ENCODE measurements at places on chromosomes 4 and X.

GRCh38 chr4:174708381-174708780, 120.7 kb downstream of the GLRA3 start:
- no peak for DNase-seq

DNA sequence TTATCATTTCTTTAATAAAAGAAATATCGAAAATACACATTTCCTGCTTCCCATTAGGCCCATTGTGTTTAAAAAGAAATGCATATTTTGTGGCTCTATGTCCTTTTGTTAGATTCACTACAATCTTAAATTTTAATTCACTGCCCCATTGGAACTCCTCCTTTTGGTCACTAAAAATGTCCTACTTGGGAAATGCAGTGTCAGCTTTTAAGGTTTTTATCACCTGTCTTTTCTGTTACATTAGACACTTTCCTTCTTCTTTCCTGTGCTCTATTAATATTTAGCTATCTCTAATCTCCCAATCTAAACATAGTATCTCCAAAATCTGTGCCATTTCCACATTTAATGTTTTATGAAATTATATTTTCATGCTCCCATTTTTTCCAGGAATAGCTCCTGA, 164.9 kb upstream of the SPOCK3 start:
- no peak for DNase-seq

DNA sequence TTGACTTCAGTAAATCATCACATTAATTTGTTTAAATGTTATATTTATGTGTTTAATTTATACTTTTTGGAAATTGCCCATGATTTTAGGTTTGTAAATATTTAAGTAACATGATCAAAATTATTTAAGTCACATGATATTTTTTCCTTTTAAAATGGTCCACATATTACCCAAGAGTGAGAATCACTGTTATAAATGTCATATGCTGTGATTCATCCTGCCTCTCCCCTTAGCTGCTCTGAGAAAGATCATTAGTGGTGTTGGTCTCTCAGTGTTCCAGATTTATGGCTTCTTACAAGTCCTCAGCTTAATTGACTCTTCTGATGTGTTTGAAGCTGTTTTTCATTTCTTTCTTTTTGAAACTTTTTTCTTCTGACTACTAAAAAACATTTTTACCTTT, 70.1 kb downstream of the SPANXN4 start:
- DNase-seq: no peak

DNA sequence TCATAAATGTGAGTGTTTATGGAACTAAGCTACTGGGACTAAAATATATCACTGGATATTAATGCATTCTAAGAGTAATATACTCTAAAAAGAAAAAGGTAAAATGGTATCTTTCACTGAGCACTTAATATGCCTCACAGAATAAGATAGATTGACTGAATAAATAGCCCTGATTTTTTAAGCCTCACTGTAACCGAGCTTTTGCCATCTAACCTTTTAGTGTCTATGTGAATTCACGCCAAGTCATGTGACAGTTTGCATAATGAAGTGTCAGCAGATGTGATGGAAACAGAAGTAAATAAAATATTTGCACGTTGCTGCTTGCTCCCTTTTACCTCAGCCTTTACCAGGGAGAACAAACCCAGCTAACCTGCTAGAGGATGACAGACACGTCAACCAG, 119.7 kb upstream of the NWD2 start:
- DNase-seq: no peak

GRCh38 chrX:64176876-64177275, 28.6 kb downstream of the AMER1 start:
- DNase-seq: no peak

- DNase-seq: no peak
Measured at GRCh38 chr4:14069886-14070285, 442.4 kb upstream of the BOD1L1 start.

DNA sequence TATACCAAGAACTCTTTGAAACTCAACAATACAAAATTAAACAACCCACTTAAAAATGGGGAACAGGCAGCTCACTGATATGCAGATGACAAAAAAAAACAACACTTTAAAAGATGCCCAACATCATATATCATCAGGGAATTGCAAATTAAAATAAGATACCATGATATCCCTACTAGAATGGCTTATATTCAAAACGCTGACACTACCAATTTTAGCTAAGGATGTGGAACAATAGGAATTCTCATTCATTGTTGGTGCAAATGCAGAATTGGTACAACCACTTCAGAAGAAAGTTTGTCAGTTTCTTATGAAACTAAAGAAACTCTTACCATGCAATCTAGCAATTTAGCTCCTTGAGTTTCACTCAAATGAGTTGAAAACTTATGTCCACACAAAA, 259.0 kb upstream of the HS3ST1 start:
- no peak for DNase-seq

- DNase-seq: no peak
Measured at GRCh38 chr4:153438916-153439756, 27.0 kb upstream of the TMEM131L start.

- no peak for DNase-seq
Measured at GRCh38 chr4:56768316-56768715, 53.2 kb downstream of the SPINK2 start.

DNA sequence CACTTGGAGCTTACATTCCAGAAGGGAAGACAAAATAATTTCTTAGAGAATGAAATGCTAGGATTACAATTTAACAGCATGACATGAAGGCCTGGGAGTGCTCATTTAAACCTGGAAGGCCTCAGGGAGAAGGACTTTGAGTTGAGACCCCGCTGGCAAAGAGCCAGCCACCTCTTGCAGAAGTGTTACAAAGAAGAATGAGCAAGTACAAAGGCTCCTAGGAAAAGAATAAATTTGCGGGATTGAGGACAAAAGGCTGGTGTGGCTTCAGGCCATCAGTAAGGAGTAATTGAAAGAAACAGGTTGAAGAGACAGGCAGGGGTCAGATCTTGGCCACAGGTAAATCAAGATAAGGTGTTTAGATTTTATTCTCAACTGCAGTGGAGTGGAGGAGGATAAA, 3.1 kb upstream of the ELOVL6 start:
- no peak for DNase-seq

GRCh38 chrX:97401154-97401553, 517.4 kb downstream of the RPA4 start:
- no peak for DNase-seq

DNA sequence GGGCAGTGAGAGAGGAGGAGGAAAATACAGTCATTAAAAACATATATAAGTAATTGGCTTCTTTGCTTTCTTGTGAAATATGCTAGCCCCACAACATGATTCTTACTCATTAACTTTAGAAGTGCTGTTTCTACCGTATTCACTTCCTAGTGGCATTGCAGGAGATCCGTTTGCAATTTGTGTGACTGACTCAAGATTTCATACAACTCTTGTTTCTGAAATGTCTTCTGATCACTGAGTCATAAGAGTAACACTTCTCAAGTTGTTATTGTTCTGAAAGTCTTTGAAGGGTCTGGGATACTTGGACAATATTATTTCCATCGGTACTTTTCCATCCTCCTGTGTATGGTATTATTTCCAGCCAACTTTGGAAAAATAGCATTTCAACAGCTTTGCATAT, 310.8 kb downstream of the PACRGL start:
- DNase-seq: no peak

DNA sequence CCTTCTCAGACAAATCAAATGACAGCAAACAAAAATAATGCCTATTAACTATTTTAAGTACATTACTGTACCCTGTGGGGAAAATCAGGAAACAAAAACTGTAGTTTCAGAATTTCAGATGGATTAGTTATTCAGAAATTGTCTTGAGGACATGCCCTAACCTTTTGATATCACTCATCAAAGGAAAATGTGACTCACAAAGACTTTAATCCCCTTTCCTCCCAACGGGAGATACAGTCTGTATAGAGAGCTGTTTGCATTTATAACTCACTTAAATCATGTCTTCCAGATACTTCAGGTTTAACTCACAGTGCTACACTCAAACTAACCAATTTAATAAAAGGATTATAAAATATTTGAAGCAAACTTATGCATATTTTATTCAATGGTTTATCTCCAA, 304.0 kb downstream of the MAPK10 start:
- no peak for DNase-seq

DNA sequence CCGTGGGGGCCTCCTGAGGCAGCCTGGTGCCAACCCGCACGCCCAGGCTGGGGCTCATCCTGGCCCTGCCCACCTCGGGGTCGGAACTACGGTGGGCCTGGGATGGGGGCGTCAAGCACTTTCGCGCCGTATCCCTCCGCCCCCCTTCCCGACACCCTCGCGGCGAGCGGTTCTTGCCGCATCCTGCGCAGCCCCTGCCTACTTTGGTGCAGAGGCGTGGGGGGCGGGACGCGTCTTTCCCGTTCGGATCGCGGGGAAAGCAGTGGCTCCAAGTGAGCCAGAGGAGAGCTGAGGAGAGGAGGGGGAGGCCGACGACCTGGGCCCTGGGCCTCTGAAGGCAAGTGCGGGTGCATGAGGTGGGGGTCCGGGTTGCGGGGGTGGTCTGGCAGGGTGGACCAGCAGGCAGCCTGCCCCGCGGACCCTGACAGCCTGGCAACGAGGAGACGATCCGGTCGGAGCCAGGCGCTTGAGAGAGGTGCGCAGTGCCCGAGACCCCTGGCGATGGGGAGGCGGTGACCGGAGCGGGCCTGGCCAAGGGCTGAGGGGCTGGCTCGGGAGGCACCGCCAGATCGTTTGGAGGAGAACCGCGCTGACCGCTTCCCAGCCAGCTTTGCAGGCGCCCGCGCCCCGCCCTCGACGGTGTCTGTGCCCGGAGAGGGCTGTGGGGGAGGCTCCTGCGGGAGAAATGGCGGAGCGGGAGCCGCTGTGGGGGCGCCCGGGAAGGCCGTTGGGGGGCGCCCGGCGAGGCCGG, at the start of gene GPRASP2:
Gene GPRASP2 (plus strand): TSS at position 233 of the 751 bp plus-strand sequence. CDS start 2,422 bp downstream, outside the sequence.
- no peak for DNase-seq

GRCh38 chr4:89586318-89586717, 250.6 kb downstream of the SNCA start:
- no peak for DNase-seq

DNA sequence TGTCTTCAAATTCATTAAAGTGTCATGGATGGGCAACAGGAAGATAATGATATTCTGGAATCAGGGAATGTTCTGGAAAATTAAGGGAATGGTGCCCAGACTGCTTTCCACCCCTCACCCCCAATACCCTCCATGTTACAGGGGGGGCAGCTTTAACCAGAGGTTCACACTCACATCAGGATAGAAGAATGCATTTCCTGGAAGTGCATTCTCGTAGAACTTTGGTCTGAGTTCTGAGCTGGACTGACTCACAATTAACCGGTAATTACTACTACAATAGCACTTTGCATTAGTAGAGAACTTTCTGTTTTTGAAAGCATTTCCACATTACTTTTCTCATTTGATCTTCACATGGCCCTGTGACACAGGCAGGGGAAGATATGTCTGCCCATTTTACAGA, 52.5 kb upstream of the SHISA3 start:
- no peak for DNase-seq

DNA sequence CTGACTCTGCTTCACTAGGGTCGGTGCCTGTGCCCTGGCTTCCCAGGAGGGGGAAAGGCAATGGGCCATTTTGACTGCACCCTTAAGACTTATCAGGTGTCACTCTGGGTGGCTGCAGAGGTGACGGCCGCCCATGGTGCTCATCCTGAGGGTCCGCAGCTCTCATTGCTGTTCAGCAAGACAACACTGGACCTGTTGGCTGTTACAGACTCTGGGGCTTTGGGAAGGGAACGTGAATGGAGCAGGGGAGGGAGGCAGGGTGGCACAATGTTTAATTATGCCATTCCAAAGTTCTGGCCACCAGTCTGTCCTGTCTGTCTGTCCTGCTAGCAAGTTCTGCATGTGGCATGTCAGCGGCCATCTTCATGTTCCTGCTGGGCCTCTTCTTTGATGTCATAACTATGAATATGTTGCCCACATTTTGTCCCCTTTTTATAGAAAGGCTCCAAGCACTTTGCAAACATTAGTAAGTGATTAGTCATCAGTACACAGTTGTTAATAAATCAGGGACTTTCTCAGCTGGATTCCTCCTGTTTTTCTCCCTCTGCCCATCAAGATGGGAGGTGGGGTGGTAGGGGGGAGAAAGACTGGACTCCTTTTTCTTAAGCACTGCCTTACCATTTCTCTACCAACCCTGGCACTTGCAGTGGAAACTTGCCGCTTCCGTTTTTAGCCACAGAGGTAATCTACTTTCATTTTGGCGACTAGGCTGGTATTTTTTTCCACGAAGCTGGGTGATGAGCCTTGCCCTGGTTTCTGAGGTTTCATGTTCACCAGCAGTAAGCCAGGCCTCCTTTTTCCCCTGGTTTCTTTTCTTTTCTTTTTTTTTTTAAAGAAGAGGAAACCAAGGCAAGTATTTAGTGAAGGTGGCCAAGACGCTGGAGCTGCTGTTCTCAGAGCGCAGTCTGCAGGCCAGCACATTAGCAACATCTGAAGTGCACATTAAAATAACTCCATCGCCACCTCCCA, 88.6 kb upstream of the TRIM2 start:
- DNase-seq: no peak

GRCh38 chr4:106266201-106266600, 49.8 kb downstream of the TBCK start:
- peak; percentile 73 for DNase-seq

GRCh38 chrX:17355976-17356375, 19.0 kb upstream of the NHS start:
- no peak for DNase-seq

DNA sequence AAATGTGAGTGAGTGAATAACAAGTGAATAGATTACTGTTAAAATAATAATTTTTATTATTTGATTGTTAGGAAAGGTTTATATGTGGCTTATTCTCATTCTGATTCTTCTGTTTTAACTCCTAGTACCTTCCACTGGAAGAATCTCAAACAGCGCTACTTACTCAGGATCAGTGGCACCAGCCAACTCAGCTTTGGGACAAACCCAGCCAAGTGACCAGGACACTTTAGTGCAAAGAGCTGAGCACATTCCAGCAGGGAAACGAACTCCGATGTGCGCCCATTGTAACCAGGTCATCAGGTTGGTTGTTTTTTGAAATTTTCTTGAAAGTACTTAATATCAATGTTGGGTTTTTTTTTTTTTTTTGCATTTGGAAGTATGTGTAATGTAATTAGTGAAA, 117.6 kb upstream of the BMPR1B start:
- DNase-seq: no peak

GRCh38 chr4:11469650-11470437, 41.1 kb upstream of the HS3ST1 start:
- no peak for DNase-seq

DNA sequence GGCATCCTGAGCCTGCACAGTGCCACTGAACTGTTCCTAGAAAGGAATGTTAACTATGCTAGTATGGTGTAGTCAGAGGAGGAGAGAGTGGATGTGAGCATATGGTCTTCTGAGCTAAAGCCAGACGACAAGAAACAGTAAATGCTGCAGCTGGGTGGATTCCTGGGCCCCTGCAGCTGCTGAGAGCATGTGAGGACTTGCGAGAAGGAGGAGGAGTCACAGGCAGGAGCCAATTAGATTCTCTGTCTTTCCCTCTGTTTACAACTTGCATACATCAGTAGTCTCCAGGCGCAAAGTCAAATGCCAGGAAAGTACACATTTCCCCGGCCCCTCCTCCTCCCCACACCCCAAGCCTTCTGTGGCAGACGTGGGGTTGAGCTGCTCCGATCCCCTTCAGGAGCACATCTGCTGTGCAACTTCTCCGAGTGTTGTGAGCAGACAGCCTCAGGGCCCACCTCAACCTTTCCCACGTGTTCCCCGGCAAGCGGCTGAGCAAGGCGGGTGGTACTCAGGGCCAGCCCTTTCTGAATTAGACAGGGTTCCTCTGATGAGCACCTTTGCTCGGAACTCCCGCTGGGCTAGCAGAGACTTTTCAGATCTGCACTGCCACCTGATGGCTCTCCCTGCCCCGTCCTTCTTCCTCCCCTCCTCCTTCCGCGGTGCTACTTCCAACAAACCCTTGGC, 108.7 kb upstream of the ATP6AP2 start:
- no peak for DNase-seq

- no peak for DNase-seq
Measured at GRCh38 chr4:71081192-71081591, 87.7 kb downstream of the DCK start.

GRCh38 chr4:84171871-84172270, 327.2 kb downstream of the NKX6-1 start:
- DNase-seq: no peak

All from SK-N-MC (cell line).